Upper lobe of right lung (tissue), 1 donor: ENCODE measurements at places on chromosomes 11 and 22. TPM values are rescaled to one million over a fixed set of nuclear protein-coding genes. Genes with fewer than 3 reads are reported as not detected.

The FLRT1 gene
- not detected for total RNA-seq

The NXPE2 gene
- not detected for total RNA-seq

The DENND6B gene
- total RNA-seq: 9.3 TPM

The LARGE2 gene
- total RNA-seq: 6.0 TPM

The TRPM5 gene
- total RNA-seq: not detected

The TH gene
- total RNA-seq: not detected

GRCh38 chr22:50443801-50444625, 30.8 kb downstream of the SBF1 start:
- DNase-seq: no peak
- H3K36me3 ChIP-seq: peaks cover 74% of the 10 kb centered on the region
- H3K4me3 ChIP-seq: no peak overlapping the region
- no peaks in the 10 kb centered on the region for H3K27me3 ChIP-seq
- H3K27ac ChIP-seq: peak overlapping the region; percentile 60

DNA sequence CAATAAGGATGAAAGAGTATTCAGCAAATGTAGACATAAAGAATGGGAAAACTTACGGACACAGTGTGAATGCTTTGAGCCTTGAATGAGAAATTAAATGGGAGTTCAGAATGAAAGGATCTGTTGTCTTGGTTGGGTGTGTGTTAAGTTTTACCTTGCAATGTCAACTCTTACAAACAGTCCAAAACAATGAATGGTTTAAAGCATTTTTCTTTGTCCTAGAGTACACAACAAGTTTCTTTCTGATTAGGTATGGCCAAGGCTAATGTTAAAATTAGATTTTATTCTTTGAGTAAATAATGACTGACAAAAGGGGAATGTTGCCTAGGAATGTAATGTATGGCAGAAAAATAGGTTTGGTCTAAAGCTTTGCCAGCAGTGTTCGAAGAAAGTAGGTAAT, 2.5 kb downstream of the PTS start:
- H3K4me1 ChIP-seq: peaks cover 7% of the 10 kb centered on the region
- no peak overlapping the region for H3K4me3 ChIP-seq
- peaks cover 49% of the 10 kb centered on the region for H3K36me3 ChIP-seq
- H3K27me3 ChIP-seq: no peaks in the 10 kb centered on the region
- no peak for DNase-seq
- no peak overlapping the region for H3K27ac ChIP-seq

DNA sequence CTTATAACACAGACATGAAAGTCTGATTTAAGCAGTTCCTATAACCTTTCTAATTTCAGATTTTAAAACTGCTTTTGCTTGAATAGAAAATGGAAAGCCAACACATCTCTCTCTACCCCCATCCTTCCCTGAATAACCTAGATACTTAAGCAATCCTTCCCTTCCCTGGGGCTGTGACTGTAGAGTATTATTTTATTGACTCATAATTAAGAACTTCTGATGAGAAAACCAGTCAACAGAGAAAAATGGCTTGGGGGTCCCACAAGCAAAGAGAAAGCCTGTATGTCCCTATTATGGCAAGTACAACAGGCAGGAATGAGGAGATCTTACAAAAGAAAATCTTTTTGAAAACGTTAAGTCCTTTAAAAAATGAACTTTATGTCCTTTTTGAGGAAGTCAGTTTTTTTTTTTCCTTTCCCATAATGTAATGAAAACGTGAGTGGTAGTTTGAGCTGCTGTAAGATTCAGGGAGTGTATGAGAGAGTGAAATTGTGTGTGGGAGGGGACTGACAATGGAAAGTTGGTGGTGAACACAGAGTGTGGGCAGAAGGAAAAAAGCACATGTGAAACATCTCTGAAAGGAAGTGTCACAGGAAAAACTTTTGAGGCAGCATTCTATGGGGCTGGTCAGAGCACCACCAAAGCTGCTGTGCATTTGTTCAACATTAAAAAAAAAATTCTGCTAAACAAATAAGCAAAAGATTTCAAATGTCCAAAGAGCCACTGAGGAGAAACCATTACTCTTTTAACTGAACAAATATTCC, 154.6 kb downstream of the MAML2 start:
- peaks cover 14% of the 10 kb centered on the region for H3K4me1 ChIP-seq
- no peaks in the 10 kb centered on the region for H3K27me3 ChIP-seq
- H3K27ac ChIP-seq: peak overlapping the region; percentile 4
- no peaks in the 10 kb centered on the region for H3K36me3 ChIP-seq
- no peak for DNase-seq
- no peak overlapping the region for H3K4me3 ChIP-seq

GRCh38 chr11:45546366-45546765, 119.1 kb downstream of the CHST1 start:
- H3K4me3 ChIP-seq: no peak overlapping the region
- no peaks in the 10 kb centered on the region for H3K36me3 ChIP-seq
- no peak overlapping the region for H3K27ac ChIP-seq
- no peak for DNase-seq

DNA sequence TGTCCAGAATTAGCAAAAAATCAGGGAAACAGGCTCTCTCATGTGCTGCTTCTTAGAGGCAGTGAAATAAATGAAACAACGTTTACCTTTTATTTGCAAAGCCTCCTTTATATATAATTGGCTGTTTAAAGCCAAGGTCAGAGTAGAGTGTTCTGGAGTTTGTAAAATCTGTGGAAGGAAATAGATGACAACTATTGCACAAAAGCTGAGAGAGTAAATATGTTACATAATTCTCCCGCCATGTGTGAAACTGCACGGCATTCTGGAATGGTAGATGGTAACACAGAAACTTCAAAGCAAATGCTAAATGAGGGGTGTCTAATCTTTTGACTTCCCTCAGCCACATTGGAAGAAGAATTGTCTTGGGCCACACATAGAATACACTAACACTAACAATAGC, 51.5 kb upstream of the FGF3 start:
- peaks cover 4% of the 10 kb centered on the region for H3K27me3 ChIP-seq
- H3K4me3 ChIP-seq: no peak overlapping the region
- H3K4me1 ChIP-seq: no peaks in the 10 kb centered on the region
- H3K36me3 ChIP-seq: no peaks in the 10 kb centered on the region
- no peak for DNase-seq

GRCh38 chr11:122601141-122602125, 54.1 kb upstream of the UBASH3B start:
- no peak overlapping the region for H3K27ac ChIP-seq
- H3K27me3 ChIP-seq: no peaks in the 10 kb centered on the region
- H3K36me3 ChIP-seq: no peaks in the 10 kb centered on the region
- DNase-seq: no peak

DNA sequence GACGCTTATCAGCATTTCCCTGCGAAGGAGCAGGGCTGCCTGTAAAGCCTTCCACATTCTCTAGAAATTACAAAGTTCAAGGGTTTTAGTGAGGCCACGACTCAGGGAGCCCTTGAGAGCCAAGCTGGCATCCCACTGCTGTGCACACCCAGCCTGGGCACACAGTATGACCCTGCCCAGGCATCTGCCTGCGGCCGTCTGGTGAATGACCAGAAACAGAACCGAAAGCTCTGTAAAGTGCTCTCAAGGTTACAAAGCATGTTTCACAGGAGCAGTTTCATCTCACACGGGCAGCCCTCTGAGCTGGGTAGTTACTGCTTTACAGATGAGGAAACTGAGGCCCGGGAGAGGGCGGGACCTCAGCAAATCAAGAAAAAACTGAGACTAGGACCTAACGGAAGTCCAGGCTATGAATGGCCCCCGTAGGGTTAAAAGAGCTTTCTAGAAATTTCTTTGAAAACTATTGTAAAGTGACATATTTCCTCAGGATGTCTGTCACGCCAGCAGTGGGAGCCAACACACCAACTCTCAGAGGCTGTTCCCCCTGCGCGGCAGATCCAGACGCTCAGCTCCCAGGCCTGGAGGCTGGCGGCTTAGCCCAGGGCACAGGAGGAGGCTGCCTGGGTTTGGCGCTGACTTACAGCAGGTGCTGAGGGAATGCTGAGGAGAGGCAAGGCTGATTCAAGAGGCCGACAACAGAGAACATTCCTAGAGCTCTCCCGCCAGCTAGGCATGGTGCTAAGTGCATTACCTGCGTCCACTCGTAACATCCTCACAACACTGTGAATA, 7.7 kb upstream of the TCF20 start:
- H3K27me3 ChIP-seq: peaks cover 11% of the 10 kb centered on the region
- no peak overlapping the region for H3K27ac ChIP-seq

DNA sequence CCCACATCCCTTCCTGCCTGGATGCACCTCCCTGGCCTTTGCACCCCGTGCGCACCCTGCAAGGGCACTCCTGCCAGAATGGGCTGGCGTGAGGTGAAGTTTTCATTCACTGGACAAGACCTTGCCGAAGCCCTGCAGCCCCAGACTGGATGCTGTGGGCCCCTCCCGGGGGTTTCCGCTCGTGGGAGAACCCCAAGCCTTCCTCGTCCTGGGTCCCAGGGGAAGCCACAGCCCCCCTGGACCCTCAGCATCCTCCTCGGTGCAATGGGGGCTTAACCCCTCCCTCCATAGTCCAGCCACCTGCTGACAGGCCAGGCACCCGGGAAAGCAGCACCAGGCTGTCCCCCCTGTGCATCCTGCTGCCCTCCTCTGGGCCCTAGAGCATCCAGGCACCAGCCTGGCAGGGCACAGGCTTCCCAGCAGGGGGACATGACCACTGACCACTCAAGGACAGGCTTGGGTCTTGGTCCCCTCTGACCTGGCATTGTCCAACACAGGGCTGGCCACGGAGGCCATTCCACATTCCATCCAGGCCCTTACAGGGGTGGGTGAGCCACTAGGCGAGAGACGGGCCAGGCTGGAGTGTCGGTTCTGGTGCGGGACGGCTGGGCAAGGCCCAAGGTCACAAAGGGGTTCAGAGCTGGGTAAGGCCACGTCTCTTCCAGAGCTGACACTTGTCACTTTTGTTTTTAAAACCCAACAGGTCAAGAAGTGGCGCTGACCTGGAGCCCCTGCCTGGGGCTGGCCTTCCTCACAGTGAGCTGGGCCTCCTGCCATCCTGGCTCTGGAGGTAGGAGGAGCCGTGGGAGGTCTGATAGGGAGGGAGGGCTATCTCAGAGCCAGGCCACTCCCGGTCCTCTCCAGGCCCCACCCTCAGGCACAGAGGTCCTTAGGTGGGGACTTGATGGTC, 41.5 kb upstream of the PPARA start:
- H3K4me1 ChIP-seq: peaks cover 72% of the 10 kb centered on the region
- H3K27me3 ChIP-seq: no peaks in the 10 kb centered on the region
- no peak overlapping the region for H3K4me3 ChIP-seq

DNA sequence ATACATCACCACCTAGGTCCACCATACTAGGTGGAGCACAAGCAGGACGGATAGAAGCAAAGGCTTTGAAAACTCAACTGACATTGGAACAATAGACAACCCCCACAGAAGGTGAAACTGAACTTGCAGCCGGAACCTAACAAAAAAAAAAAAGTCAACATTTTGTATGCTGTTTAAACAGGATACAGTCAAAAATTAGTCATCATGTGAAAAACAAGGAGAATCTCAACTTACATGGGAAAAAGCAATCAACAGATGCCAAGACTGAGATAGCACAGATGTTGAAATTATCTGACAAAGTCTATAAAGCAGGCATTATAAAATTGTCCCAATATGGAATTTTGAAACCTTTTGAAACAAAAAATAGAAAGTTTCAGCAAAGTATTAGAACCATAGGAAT, 123.8 kb downstream of the RAB38 start:
- DNase-seq: no peak
- no peaks in the 10 kb centered on the region for H3K36me3 ChIP-seq
- no peak overlapping the region for H3K27ac ChIP-seq
- no peaks in the 10 kb centered on the region for H3K4me1 ChIP-seq

DNA sequence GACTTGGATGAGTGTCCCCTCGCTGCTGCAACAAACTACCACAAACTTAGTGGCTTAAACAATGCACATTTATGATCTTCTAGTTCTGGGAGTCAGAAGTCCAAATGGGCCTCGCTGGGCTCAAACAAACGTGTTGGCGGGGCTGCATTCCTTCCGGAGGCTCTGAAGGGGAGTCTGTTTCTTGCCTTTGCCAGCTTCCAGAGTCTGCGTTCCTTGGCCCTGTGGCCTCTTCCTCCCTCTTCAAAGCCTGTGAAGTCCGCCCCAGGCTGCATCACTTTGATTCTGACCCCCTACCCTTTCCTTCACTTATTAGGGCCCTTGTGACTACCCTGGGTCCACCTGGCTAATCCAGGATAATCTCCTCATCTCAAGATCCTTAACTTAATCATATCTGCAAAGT, 80.3 kb upstream of the NECTIN1 start:
- no peak overlapping the region for H3K27ac ChIP-seq
- H3K4me1 ChIP-seq: no peaks in the 10 kb centered on the region
- no peak overlapping the region for H3K4me3 ChIP-seq
- peaks cover 4% of the 10 kb centered on the region for H3K27me3 ChIP-seq
- DNase-seq: no peak

DNA sequence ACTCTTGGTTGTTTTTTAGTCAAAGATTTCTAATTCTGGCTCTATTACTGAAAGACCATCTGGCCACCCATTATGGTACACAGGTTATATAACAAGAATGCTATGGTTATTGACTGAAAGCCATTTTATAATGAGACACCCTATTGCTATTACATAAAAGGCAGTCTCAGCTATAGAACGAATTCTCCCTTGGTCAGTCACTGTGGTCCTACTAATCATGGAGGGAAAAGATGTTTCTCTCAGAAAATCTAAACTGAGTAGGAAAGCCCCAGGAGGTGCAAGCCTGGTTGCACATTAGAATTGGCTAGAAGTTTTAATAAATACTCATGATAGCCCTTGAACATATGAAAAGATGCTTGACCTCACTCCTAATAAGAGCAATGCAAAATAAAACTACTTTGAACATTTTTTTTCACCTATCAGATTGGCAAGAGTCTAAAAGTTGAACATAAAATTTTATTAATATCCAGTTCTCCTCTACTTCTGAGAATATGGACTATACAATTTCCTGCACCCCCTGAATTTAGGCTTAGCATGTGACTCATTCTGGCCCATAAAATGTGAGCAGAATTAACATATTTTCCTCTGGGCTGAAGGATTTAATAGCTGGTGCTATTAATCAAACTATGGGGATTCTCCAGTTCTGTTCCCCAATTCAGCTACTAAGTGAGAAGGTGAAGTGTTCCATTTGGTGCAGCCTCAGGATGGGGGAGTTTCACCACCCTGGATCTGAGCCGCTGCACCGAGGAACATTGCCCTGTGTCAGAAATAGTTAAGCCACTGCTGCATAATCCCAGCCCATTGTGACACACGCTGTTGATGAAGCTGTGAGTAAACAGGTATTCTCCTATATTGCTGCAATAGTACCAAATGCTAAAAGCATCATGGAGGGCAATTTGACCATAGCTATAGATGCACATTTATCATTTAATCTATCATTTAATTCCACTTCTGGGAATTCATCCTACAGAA, 11.5 kb upstream of the CRKL start:
- no peaks in the 10 kb centered on the region for H3K4me1 ChIP-seq
- no peaks in the 10 kb centered on the region for H3K36me3 ChIP-seq
- H3K4me3 ChIP-seq: no peak overlapping the region
- H3K27ac ChIP-seq: no peak overlapping the region
- no peaks in the 10 kb centered on the region for H3K27me3 ChIP-seq
- DNase-seq: peak; percentile 10

GRCh38 chr22:24728790-24729637, 45.5 kb downstream of the PIWIL3 start:
- H3K27me3 ChIP-seq: no peaks in the 10 kb centered on the region
- no peak overlapping the region for H3K4me3 ChIP-seq
- no peak for DNase-seq
- H3K36me3 ChIP-seq: no peaks in the 10 kb centered on the region
- no peak overlapping the region for H3K27ac ChIP-seq

GRCh38 chr11:76653674-76654284, 16.8 kb downstream of the LRRC32 start:
- H3K27ac ChIP-seq: peak overlapping the region; percentile 55
- H3K4me3 ChIP-seq: no peak overlapping the region
- H3K36me3 ChIP-seq: no peaks in the 10 kb centered on the region

- no peaks in the 10 kb centered on the region for H3K36me3 ChIP-seq
- H3K4me1 ChIP-seq: peaks cover 20% of the 10 kb centered on the region
- no peaks in the 10 kb centered on the region for H3K27me3 ChIP-seq
- no peak overlapping the region for H3K4me3 ChIP-seq
Observed at GRCh38 chr22:33871935-33872334, 48.3 kb downstream of the LARGE1 start.
